Ascending aorta (tissue), 2 donors: ENCODE measurements at places on chromosomes 1 and 21.

DNA sequence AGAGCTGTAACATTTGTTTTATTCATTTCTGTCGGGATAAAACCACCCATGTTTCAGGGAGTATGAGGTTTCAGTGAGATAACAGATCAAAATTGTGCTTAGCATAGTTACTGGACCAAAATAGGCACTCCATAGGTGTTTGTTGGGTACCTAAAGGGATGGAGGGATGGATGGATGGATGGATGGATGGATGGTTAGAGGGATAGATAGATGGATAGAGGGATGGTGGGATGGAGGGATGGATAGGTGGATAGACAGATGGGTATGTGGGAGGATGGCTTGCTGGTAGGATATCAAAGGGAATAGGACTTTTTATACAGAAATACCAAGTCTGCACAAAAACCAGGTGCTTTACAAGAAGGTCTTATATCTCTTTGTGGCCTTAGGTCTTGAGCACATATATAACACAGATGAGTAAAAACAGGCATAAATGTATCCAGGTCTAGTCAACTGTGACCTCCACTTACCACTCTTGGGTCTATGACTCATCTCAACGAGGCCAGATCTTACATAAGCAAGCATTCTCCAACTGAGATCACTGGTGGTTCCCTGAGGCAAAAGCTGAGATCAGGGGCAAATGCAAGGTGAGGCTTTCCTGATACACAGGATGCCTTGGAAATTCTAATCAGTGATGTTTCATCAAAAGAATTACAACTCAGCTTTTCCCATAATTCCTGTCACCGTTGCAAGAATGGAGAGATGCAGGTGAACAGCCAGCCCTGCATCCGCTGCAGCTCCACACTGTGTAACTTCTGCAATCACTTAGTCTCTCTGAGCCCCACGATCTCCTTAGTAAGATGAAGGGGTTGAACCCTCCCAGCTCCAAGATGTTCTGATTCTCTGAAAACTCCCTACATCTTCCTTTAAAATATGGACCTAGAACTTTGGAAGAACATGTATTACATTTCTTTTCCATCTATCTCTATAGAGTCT lies 32.0 kb downstream of the PTAFR start:
- no peak overlapping the region for H3K4me3 ChIP-seq
- H3K4me1 ChIP-seq, result no peaks in the 10 kb centered on the region
- DNase-seq, result no peak
- no peaks in the 10 kb centered on the region for H3K27me3 ChIP-seq
- H3K27ac ChIP-seq, result no peak overlapping the region
- H3K36me3 ChIP-seq, result no peaks in the 10 kb centered on the region

- H3K27ac ChIP-seq, result no peak overlapping the region
- no peaks in the 10 kb centered on the region for H3K4me1 ChIP-seq
- no peak for DNase-seq
- H3K36me3 ChIP-seq, result no peaks in the 10 kb centered on the region
- no peak overlapping the region for H3K4me3 ChIP-seq
Observed at GRCh38 chr1:224914292-224914900, 15.1 kb upstream of the DNAH14 start.

- no peak overlapping the region for H3K4me3 ChIP-seq
- DNase-seq, result no peak
- H3K4me1 ChIP-seq, result no peaks in the 10 kb centered on the region
- H3K27ac ChIP-seq, result no peak overlapping the region
- no peaks in the 10 kb centered on the region for H3K27me3 ChIP-seq
Observed at GRCh38 chr1:246748006-246748405, 23.8 kb downstream of the SCCPDH start.

DNA sequence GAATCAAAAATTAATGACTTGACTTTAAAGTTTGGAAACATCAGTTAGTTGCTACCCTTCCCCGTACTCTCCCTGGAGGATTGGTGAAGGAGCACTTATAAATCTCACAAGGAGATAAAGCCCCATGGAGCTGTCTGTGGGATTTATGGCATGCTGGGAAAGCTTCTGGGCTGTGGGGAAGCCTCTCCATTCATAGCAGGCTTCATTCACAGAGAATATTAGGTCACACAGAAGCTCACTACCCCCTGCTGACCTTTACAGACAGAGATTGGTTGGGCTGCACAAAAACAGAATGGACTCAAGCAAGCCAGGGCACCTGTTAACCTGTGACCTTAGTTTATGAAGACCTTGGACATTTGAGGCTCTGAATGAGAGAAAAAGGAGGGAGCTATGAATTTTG lies 32.1 kb downstream of the RGL1 start:
- H3K36me3 ChIP-seq, result no peaks in the 10 kb centered on the region
- no peak overlapping the region for H3K4me3 ChIP-seq
- no peak for DNase-seq
- no peak overlapping the region for H3K27ac ChIP-seq

DNA sequence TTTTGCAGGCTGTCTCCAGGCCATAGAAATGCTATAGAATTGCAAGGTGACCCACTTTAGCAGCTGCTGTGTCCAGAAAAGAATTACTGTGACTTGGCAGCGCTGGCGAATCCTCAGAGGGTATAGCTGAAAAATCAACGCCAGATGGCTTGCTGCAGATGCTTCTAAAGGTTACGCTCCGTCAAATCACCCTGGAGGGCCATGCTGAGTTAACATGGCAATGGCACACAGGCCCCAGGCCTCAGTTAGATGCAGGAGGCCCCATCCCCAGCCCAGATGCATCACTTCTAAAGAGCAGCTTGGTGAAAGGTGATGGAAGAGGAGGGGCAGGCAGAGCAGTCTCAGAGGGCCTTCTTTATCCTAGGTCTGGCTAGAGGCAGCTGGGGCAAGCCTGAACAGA lies 18.0 kb downstream of the KIAA1614 start:
- no peaks in the 10 kb centered on the region for H3K4me1 ChIP-seq
- H3K27me3 ChIP-seq, result no peaks in the 10 kb centered on the region
- DNase-seq, result no peak
- H3K4me3 ChIP-seq, result no peak overlapping the region

DNA sequence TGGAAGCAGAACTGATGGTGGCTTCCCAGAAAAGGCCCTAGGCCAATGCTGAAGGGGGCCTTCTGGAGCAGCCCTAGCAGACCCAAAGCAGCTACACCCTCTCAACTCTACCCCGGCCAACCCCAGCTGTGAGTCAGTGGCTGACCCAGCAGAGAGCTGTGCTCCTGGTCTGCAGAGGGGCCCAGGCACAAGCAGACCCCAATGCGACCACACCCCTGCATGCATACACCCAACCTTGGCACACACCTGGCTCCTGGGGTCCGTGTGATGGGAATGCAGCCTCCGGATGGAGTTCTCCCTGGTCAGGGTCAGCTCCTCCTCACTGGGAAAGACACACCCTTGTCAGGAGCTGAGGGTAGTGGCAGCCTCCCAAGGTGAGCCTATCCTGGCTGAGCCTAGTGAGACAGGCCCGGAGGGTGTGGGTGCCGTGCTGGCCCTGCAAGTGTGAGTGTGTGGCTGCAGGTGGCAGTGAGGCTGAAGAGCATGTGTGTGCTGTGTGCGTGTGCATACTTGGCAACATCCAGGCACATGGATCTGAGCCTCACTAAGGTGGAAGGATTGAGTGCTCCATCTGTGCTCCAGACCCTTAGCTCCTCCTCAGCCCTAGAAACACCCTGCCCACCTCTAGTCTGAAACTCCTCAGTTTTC lies 3.9 kb upstream of the ARHGAP30 start:
- no peak for DNase-seq
- no peak overlapping the region for H3K27ac ChIP-seq
- H3K36me3 ChIP-seq, result no peaks in the 10 kb centered on the region
- H3K27me3 ChIP-seq, result no peaks in the 10 kb centered on the region

DNA sequence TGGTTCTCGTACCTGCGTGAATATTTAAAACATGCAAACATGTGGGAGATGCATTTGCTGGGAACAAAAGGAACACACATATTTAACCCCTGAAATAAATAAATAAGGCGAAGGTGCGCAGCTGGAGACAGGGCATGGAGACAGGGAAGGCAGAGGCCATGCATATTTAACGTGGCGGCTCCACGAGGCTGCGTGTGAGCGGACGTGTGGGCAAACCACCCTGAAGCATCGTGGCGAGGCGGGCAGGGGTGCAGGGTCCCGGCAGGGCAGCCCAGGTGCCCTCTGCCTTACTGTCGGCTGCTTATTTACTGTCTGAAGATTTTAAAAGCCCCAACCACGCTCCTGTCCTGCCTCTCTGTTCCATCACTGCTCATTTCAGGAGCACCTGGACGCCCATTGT lies 104.0 kb upstream of the ACTRT2 start:
- H3K4me3 ChIP-seq, result no peak overlapping the region
- no peak for DNase-seq
- no peaks in the 10 kb centered on the region for H3K36me3 ChIP-seq
- H3K27ac ChIP-seq, result no peak overlapping the region

DNA sequence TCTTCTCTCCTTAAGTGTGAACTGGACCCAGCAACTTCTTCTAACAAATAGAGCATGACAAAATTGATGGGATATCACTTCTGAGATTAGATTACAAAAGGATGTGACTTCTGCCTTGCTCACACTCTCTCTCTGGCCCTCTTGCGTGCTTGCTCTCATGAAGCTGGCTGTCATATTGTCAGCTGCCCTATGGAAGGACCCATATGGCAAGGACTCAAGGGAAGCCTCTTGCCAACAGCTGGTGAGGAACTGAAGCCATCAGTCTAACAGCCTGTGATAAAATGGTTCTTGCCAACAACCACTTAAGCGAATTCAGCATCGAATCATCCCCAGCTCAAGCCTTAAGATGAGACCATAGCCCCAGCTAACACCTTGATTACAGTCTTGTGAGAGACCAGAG lies 4.8 kb upstream of the TLR5 start:
- no peak overlapping the region for H3K27ac ChIP-seq
- no peaks in the 10 kb centered on the region for H3K27me3 ChIP-seq
- no peaks in the 10 kb centered on the region for H3K36me3 ChIP-seq

DNA sequence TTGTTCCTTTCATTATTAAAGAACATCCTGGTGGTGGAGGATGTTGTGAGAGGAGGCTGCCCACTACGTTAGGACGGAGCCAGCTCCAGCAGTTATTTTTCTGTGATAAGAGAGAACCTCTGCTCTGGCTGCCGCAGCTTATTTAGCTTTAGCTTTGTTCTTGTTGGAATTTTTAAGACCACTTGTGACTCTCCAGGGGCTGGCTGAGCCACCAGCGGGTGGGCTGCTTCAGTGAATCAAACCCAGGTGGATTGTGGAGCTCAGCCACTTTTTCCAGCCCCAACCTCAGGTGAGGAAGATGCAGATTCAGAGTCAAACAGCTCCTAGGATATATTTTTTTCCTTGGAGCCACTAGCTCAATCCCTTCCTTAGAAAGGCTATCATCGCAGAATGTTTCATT lies 83.1 kb upstream of the CTTNBP2NL start:
- H3K27ac ChIP-seq, result no peak overlapping the region
- no peak for DNase-seq
- H3K36me3 ChIP-seq, result no peaks in the 10 kb centered on the region
- H3K4me3 ChIP-seq, result no peak overlapping the region

- H3K27me3 ChIP-seq, result no peaks in the 10 kb centered on the region
- no peak for DNase-seq
- peak overlapping the region; percentile 86 for H3K27ac ChIP-seq
- H3K4me3 ChIP-seq, result no peak overlapping the region
- peaks cover 32% of the 10 kb centered on the region for H3K4me1 ChIP-seq
Observed at GRCh38 chr1:2288816-2289536, 60.9 kb downstream of the SKI start.

GRCh38 chr1:58874342-58874741 lies 90.5 kb upstream of the JUN start:
- H3K36me3 ChIP-seq, result no peaks in the 10 kb centered on the region
- peak overlapping the region; percentile 4 for H3K27ac ChIP-seq

DNA sequence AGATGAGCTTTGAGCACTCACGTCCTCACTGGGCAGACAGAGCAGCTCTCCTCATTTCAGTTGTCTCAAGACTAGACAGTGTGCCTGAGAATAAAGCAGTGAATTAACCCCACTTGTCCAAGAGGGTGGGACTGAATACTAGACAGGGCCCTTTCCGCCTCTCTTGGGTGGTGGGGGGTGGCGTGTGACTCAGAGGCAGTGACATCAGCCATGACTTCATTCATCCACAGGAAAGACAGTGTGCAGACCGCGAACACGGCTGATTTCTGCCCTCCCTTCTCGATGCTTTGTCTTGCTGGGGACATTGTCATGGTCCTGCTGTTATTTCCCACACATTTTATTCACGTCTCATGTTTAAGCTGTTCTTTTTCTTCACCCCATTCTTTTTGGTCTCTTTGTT lies 64.9 kb downstream of the FGGY start:
- DNase-seq, result no peak
- H3K36me3 ChIP-seq, result no peaks in the 10 kb centered on the region
- no peaks in the 10 kb centered on the region for H3K4me1 ChIP-seq

DNA sequence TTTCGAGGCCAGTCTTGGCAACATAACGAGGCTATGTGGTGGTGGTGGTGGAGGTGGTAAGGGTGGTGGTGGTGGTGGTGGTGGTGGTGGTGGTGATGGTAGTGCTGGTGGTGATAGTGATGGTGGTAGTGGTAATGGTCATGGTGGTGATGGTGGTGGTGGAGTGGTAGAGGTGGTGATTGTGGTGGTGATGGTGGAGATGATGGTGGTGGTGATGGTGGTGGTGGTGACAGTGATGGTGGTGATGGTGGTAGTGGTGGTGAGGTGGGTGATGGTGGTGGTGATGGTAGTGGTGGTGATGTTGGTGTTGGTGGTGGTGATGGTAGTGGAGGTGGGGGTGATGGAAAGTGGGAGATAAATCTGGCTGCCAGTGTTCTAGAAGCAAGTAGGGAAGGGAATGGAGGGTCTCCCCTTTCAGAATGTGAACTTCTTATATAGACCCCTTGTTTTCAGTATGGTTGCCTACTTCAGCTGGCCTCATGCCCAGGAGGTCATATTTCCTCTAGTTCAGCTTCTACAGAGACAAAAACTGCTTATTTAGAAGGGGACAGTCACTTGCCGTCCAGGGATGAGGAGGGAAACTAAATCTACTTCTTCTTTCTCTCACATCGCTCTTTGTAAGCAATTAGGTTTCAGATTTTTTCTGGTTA lies 27.5 kb downstream of the SH3BGR start:
- no peak overlapping the region for H3K27ac ChIP-seq
- H3K4me1 ChIP-seq, result no peaks in the 10 kb centered on the region
- H3K4me3 ChIP-seq, result no peak overlapping the region
- no peaks in the 10 kb centered on the region for H3K27me3 ChIP-seq

GRCh38 chr1:83705091-83705490 lies 293.8 kb downstream of the TTLL7 start:
- DNase-seq, result no peak
- H3K4me3 ChIP-seq, result no peak overlapping the region
- no peaks in the 10 kb centered on the region for H3K27me3 ChIP-seq
- H3K27ac ChIP-seq, result no peak overlapping the region
- no peaks in the 10 kb centered on the region for H3K4me1 ChIP-seq
- no peaks in the 10 kb centered on the region for H3K36me3 ChIP-seq

GRCh38 chr1:205769641-205770365 lies 5.5 kb downstream of the RAB29 start:
- peaks cover 25% of the 10 kb centered on the region for H3K36me3 ChIP-seq
- no peak overlapping the region for H3K4me3 ChIP-seq
- no peak overlapping the region for H3K27ac ChIP-seq

- peak overlapping the region; percentile 40 for H3K4me3 ChIP-seq
- no peak overlapping the region for H3K27ac ChIP-seq
- H3K27me3 ChIP-seq, result no peaks in the 10 kb centered on the region
Observed at GRCh38 chr1:47710329-47711071, 272.7 kb downstream of the FOXD2 start.
